Foreskin keratinocyte (primary cell): ENCODE measurements at places on chromosomes 7 and 10. TPM values are rescaled to one million over a fixed set of nuclear protein-coding genes. Genes with fewer than 3 reads are reported as not detected.
A peak's percentile ranks its signal among the peaks of the same experiment; 100 is the strongest.

Gene MYH16
- 1.3 and 2.6 TPM in 2 replicates for total RNA-seq

Gene NFE2L3
- total RNA-seq: 22.1 and 28.6 TPM in 2 replicates

Gene EN2
- not detected in 2 replicates for total RNA-seq

Gene CFAP70
- 0.28 and 0.41 TPM in 2 replicates for total RNA-seq

Gene CALCR
- total RNA-seq: not detected in 2 replicates

Gene NYAP1
- total RNA-seq: 1.9 and 2.4 TPM in 2 replicates

Gene SEMA4G
- 0.99 and 1.1 TPM in 2 replicates for total RNA-seq

Gene AOAH
- 0.31 TPM in 1 of 2 replicates, not detected in the other for total RNA-seq

Gene OR6V1
- total RNA-seq: not detected in 2 replicates

Gene ASAH2
- 3.5 and 4.0 TPM in 2 replicates for total RNA-seq

- no peak for DNase-seq
Measured at GRCh38 chr7:11665357-11665756, 166.6 kb downstream of the THSD7A start.

GRCh38 chr10:124594240-124594639, 132.6 kb downstream of the LHPP start:
- no peak for DNase-seq

DNA sequence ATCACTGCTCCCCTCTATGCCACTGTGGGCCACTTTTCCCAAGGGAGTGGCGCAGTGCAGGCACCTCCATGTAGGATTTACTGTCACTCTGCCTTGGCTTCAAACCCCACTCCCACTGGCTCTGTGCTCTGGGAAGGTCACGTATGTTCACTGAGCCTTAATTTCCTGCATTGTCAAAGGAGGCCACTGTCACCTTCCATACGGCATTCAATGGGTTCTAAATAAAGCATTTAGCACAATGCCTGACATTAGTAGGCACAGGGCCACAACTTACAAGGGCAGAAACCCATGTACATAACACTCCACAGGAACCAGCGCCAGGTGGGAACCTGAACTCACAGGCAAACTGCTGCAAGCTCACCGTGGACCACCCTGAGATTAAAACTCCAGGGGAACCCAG, 196.4 kb downstream of the USP6NL start:
- no peak for DNase-seq

GRCh38 chr10:6738112-6738768, 158.2 kb upstream of the PRKCQ start:
- peak; percentile 58 for DNase-seq

GRCh38 chr10:20948686-20949327, 51.7 kb upstream of the NEBL start:
- no peak for DNase-seq

DNA sequence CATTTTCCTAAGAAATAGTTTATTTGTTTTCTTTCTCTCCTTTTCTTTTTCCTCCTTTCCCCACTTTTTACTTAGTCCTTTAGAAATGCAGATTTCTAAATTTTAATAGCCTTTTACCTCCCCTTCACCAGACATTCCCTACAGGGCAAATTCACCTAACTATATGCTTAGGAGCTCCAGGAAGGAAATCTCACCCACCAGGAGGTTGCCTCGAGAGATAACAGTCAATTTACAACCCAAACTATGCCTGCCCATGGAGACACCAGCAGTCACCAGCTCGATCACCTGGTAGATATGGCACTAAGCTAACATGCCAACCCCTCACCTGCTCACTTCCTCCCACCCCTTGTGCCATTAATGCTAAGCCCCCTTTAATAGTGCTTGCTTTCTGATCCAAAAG, 25.2 kb upstream of the CREB3L2 start:
- DNase-seq: no peak

DNA sequence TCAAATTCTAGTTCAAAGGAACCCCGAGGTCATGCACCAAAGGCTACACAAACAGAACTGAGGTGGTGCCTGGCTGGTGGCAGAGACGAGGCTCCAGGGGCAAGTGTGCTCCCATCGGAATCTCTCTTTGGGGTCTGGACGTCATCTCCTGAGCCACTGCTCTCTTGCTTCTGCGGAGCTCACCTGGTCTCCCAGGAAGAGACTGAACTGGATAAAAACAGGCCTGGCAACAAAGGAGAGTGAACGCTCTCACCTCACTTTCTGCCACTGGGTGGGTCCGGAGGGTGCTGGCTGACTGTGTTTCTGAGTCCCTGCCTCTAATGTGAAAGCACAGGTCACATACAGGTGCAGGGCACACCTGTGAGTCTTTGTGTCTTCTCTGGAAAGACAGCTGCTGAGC, 22.4 kb downstream of the VIPR2 start:
- DNase-seq: no peak

DNA sequence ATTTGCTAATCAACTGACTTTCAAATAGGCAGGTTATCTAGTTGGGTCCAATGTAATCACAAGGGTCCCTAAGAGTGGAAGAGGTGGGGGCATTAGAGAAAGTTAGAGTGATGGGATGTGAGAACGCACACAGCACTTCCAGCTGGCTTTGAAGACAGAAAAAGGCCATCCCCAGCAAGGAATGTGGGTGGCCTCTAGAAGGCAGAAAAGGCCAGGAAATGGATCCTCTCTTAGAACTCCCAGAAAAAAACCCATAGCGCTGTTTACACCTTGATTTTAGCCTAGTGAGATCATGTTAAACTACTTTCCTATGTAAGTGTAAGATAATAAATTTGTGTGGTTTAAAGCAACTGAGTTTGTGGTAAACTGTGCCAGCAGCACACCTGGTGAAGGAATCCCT, 219.5 kb upstream of the HABP2 start:
- no peak for DNase-seq

DNA sequence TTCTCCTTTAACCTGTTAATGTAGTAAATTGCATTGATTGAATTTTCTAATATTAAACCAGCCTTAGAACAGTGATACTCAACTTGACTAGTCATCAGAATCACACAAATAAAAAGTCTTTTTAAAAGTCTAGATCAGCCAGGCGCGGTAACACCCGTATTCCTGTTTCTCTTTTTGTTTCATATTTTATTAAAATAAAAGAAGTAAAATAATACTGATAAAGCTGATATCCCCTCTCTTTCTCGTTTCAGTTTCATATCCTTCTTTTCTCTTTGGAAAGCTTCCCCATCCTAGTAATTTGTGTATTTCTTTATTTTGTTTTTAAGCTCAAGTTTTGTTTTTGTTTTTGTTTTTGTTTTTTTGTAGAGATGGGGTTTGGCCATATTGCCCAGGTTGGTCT, 9.3 kb downstream of the SMO start:
- DNase-seq: no peak

DNA sequence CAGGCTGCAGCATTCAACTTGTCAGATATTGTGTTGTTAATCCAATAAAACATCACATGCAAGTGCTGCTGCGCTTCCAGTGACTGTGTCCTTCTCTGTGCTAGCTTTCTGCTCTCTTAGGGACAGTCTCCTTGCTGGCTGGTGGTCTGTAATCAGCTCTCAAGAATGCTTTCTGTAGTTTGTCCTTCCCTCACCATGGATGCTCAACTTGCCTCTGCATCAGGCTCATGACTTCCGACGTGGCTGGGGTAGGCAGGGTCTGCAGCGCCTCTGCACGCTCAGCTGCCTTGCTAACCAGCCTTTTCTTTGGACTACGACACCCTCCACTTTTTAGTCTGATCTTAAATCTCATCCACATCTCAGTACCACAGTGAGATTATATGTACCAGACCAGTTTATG, 58.3 kb downstream of the MMRN2 start:
- no peak for DNase-seq

DNA sequence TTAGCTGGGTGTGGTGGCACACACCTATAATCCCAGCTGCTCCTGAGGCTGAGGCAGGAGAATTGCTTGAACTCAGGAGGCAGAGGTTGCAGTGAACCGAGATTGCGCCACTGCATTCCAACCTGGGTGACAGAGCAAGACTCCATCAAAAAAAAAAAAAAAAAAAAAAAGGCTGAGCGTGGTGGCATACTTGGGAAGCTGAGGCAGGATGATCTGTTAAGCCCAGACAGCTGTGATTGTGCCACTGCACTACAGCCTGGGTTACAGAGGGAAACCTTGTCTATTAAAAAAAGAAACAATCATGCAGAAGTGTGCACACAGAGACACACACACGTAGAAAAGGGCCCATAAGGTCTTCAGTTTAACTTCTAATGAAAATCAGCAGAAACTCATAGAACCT, 150.6 kb downstream of the TPST1 start:
- peak; percentile 78 for DNase-seq

DNA sequence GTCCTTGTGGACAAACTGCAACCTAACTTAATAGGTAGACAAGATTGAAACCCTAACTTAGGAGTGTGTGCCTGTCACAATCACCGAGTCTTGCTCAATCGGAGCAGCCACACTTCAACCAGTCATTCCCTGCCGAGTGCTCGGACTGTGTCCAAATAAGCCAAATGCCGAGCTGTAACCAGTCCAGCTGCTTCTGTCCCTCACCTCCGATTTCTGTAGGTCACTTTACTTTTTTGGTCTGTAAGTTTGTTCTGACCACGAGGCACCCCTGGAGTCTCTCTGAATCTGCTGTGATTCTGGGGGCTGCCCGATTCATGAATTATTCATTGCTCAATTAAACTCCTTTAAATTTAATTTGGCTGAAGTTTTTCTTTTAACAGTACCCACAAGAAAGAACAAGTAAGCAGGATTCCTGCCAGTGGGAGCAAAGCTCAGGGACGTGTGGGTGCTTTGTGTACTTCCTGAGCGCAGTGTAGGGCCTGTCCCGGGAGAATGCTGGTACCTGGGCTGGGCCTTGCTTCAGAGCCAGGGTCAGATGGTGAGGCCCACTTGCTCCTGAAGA, 140.1 kb downstream of the ACTR3B start:
- DNase-seq: peak; percentile 6

DNA sequence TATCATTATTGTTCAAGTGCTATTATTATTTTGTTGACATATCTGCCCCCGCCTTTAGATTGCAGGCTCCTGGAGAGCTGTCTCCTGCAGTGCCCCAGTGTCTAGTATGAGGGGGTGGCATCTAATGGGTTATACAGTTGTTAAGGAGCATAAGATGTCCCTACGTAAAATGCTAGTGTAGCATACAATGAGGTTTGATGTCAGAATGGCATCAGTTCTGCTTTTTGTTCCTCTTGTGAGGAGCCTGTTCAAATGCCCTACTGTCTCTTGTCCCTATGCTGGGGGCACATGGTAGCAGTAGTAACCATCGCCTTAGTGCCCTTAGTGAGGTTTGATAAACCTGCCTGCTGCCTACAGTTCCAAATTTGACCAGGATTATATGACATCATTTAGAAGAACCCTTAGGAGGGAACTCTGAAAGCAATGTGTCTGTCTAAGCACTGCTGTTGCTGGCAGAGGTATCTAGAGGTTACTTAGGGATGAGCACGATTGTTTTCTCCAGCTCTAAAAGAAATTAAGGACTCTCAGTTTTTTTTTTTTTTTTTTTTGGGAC, 9.7 kb downstream of the CREM start:
- no peak for DNase-seq

- DNase-seq: peak; percentile 74
Measured at GRCh38 chr7:79293655-79294142, 159.8 kb downstream of the MAGI2 start.

DNA sequence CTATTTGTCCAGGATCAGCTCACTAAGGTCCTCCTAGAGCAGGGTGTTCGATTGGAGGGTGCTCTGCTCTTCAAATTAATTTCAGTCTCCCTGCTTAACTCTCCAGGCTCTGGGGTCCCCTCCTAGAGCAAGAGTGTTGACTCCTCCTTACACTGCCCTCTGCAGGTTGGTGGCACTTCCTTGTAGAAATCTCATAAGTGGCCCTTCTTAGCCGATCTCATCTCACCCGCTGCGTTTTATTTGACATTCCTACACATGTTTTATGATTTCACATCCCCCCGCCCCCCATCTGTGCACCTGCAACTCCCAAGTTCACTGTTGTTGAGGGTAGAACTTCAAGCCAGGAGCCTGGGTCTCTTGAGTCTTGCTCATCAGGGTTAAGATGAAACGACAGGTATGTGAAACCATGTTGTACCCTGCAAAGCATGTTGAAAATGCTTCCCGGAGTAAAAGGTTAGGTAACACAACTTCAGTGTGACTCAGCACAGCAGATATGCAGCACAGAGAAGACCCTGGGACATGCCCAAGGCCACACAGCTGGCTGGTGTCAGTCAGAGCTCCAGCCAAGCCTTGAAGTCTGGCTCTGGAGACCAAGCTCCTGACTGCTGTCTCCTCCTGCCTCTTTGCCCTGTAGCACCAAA, 171.2 kb downstream of the PRKAG2 start:
- DNase-seq: peak; percentile 65

- DNase-seq: no peak
Measured at GRCh38 chr7:31051598-31052486, at the start of gene ADCYAP1R1. Gene ADCYAP1R1, plus strand, starts transcription at chr7:31052308. Its CDS starts 10,957 bp downstream, at chr7:31063265.

DNA sequence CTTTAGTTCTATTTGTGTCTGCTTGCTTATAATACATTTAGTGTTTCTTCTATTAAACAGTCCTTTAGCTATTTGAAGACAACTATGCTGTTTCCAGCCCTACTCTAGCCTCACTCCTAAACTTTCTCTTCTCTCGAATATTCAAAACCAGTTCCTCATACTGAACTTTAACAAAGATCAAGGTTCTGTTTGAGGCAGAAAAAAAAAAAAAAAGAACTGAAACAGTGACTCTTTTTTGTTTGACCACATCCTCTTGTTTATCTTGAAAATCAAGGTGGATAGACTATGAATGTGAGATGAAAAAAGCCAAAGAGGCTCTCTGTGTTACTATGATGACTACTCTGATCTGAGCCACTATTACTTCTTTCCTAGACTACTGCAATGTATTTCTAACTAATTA, 154.3 kb downstream of the ZNF365 start:
- DNase-seq: no peak

- DNase-seq: peak; percentile 52
Measured at GRCh38 chr10:79242620-79243152, 104.6 kb upstream of the PPIF start.

- no peak for DNase-seq
Measured at GRCh38 chr10:112446055-112446854, 459 bp downstream of the ZDHHC6 start.

- no peak for DNase-seq
Measured at GRCh38 chr10:131577178-131577555, 265.6 kb upstream of the TCERG1L start.

DNA sequence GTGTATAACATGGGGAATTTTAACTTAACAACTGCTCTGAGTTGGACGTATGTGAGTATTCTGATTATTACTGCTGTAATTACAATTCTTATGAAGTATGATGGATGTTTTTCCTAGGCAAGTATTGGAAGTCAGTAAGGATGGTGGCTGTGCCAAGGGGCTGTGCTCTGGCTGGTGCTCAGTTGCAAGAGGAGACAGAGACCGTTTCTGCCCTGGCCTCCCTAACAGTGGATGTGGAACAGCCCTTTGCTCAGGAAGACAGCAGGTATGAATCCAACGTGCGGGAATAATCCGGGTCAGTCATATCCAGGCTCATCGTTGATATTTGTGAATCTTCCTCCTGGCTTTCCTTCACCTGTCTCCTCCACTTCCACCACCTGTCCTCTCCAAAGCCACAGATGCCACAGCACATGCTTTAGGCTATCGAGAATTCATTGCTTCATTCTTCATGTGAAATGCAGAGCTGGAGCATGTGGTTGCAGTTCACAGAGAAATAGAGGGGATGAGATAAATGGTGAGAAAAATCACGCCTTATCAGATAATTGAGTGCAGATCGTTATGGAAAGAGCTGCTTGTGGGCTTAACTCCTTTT, 141.7 kb downstream of the TWIST1 start:
- DNase-seq: no peak
